ENCODE measurements at places on chromosomes 12 and 14. TPM values are rescaled to one million over a fixed set of nuclear protein-coding genes. Genes with fewer than 3 reads are reported as not detected.

- DNase-seq: peak; percentile 64
Measured at GRCh38 chr12:51752234-51752889, 96.2 kb downstream of the FIGNL2 start.

DNA sequence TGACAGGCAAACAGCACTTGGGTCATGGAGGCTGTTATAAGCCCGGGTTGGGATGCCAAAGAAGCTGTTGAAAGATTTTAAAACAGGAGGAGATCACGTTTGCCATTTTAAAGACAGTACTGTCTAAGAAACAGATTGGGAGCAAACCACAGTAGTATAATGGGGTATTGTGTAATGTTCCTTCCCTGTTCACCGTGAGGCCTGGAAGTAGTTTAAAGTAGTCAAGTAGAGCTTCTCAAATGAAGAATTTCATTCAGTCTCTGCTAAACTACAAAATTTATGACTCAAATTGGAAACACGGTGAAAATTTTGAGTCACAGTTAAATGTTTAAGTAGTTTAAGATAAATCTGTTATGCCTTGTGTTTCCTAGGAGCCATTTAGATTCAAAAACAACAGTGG is 35.8 kb downstream of the ATP2A2 start:
- no peak for DNase-seq

DNA sequence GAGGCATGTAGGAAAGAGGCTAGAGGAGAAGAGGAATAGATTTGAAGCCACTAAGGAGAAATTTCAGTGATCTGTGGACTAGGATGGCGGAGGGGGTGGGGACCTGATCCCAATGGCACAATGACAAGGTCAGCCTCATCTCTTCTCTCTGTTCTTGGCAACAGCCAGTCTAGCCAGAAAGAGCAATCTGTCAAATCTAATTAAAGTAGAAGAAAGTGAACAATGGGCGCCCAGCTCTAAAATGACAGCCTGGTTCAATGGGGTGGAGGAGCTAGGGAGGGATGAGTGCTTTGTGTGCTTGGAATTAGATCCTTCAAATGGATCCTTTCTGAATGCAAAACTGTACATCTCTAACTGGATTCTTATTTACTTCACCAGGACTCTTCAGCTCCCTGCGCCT is 37.2 kb upstream of the TUBA1C start:
- DNase-seq: no peak

AQP5 gene
- polyA plus RNA-seq: 0.22 TPM

KCNC2 gene
- polyA plus RNA-seq: 0.52 TPM

DNA sequence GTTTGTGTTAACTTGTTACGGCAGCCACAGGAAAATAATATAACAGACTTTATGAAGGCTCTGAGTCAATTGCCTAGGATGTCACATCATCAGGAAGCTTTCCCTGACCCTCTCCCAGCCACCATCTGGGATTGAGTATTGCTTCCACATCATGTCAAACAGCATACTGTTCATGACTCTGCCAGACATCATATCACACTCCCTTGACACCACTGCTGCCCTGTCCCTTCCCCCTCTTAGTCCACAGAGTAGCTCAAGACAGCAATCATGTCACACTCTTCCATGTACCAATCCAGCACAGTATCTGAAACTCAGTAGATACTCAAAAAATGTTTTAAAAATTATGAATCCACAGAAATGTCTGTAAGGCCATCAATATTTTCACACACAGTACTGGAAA is 168.0 kb downstream of the PIK3C2G start:
- DNase-seq: no peak

- no peak for DNase-seq
Measured at GRCh38 chr12:108604208-108604941, 6.5 kb upstream of the TMEM119 start.

DNA sequence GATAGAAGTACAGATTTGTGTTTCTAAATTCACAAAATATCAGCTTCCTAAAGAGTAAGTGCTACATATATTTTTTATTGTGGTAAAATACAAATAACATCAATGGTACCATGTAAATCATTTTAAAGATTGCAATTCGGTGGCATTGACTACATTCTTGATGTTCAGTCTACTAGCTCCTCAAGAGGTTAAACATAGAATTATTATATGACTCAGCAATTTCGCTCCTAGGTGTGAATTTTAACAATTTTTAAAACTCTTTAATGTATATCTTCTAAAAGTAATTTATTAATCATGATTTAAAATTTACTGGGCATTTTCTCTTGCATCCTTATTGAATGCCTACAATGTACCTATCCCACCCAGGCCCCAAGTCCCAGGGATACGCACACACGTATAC is 29.8 kb upstream of the OAS1 start:
- DNase-seq: no peak

MED13L gene
- polyA plus RNA-seq: 48.1 TPM

DNA sequence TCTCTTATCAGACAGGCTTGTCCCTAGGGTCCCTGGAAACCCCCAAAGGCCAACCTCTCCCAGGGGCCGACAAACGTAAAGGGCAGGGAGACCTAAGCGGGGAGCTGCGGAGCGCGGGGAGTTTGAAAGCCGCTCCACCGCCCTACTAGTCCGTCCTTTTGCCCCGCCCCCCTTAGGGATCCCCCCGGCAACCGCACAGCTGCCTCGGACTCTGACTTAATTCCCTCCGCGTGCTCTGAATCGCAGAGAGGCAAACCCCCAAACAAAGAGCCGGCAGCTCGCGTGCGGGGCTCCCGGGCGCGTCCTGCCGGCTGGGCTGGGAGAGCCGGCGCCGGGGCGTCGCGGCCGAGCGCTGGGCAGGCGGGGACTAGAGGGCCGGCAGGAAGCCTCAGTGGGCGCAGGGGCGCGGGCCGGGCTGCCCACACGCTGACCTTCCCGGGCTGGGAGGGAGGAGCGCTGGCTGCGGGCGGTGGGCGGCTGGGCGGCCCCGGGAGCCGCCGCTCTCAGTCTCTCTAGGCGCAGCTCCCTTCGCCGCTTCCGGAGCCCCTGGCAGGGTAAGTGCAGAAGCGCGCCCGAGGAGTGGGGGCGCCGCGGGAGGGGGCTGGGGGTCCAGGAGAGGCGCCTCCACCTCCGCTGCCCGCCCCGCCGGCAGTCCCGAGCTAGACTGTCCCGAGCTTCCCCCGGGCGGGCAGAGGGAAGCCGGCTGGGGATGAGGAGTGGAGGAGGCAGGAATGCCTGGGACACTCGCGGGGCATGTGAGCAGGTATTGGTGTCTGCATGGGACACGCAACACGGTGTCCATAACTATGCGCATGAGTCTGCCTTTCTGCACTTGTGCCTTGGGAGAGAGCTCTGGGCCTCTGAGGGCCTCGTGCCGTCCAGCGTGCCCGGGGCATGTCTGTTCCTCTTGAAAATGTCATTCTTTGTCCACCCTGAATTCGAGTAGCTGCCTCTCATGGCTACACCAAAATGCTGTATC is at the start of gene TSPAN11:
Gene TSPAN11, plus strand, starts transcription at position 506 of the 979 bp plus-strand sequence. CDS start 27,244 bp downstream, outside the sequence.
- peak; percentile 63 for DNase-seq

GRCh38 chr12:53230108-53230845 is 1.7 kb downstream of the RARG start:
- DNase-seq: no peak

- DNase-seq: peak; percentile 31
Measured at GRCh38 chr14:58815794-58816193, 178.0 kb downstream of the DACT1 start.

GRCh38 chr12:102961466-102961855 is 4.0 kb downstream of the ASCL1 start:
- no peak for DNase-seq

DNA sequence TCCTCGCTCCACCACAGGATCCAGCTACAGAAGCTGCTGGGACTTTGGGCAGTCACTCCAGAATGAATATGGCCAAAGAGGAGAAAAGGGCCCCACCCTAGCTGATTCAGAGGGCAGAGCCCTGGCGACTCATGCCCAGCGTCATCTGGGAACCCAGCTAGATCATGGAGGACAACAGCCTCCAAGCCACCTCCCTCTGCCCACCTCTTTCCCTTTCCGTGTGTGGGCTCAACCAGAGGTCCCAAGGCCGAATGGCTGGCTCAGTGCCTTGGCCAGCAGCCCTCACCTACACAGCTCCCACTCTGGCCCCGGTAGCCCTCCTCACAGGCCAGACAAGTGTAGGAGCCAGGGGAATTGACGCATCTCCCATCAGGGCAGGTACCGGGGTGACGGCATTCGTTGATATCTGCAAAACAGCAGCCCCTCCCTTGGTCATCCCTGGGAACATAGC is 17.4 kb downstream of the ISCA2 start:
- no peak for DNase-seq

LMNTD1 gene
- not detected for polyA plus RNA-seq

DNA sequence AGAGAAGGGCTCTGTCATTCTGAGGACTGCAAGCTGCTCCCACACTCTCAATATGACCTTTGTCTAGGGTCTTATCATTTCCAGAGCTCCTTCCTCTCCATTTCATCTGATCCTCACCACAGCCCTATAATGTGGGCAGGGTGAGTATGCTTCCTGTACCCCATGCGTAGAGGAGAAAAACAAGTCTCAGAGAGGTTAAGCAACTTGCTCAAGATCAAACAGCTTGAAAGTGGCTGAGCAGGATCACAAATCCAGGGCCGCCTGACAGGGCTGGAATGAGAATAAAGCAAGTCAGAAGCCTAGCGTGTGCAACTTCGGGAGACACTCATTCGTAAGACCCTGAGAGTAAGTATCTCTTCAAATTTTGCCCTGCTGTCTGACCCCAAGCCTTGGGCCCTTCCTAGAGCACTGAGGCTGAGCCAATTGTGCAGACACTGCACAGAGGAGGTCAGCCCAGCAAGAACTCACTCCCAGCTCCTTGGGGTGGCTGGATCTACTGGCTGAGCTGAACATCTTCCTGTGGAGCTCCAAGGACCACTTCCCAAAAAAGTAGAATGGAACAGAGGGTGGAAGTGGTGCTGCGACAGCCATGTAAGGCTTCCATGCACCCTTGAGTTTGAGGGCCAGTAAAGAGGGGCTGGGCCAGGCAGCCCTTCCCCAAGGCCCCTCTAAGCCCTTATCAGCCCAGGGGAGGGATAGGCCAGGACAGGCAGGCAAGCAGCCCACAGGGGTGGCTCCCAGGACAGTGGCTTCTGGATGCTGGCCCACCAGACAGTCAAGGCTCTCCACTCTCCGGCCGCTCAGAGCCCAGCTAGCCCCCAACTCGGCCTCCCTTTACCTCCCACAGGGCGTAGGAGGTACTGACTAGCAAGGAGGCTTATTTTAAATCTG is 10.5 kb downstream of the ZFP36L1 start:
- no peak for DNase-seq

SIX6 gene
- not detected for polyA plus RNA-seq

KDM2B gene
- polyA plus RNA-seq: 23.1 TPM

CIROP gene
- not detected for polyA plus RNA-seq

GRCh38 chr14:100616854-100617409 is 29.7 kb upstream of the BEGAIN start:
- DNase-seq: no peak

GRCh38 chr12:10320643-10321042 is 13.0 kb downstream of the KLRD1 start:
- no peak for DNase-seq

- no peak for DNase-seq
Measured at GRCh38 chr12:55908726-55909512, 18.8 kb downstream of the PYM1 start.

GRCh38 chr14:88831284-88831683 is 6.8 kb downstream of the TTC8 start:
- no peak for DNase-seq

AVPR1A gene
- 7.6 TPM for polyA plus RNA-seq

DNA sequence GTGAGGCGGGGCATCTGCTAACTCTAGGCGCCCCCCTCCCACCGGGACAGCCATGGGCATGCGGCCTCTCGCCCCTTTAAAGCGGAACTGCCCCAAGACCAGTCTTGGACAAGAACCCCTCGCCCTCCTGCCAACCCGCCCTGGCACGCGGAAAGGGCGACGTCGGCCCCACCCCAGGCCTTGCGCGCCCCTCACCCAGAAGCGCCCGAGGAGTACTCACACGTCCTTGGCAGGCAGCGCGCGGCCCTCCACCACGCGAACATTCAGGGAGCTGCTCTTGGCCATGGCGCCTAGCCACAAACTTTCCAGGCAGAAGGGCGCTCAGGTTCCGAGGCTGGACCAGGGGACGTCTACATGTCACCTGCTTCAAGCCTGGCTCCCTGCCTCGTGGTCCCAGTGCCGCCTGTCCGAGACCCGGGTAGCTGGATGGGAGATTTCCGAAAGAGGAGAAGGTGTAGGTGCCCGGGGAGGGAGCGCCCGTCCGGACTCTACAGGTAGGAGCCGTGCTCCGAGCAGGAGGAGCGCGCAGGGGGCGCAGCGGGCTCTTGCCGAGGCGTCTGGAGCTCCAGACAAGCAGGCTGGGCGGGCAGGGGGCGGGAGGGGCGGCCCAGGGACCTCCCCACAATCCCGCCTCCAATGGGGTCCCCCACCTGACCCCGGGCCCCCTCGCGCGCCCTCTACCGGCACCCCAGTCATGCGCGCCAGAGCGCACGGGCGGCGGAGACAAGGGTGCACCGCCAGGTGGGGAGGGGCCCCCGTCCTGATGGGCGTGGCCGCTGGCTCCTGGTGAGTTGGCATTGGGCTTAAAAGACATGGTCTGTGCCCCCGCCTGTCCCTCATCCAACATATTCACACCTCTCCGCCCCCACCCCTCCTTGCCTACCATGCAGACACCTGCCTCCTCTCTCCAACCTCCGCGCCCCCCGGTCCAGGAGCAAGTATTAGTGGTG is at the start of gene RASAL1:
Gene RASAL1, minus strand, starts transcription at position 584 of the 950 bp plus-strand sequence. Its CDS starts 299 bp downstream, at position 285.
- DNase-seq: no peak

- DNase-seq: no peak
Measured at GRCh38 chr12:113697651-113698509, 226.2 kb upstream of the LHX5 start.

GRCh38 chr14:100476012-100476822 is 111.0 kb downstream of the BEGAIN start:
- DNase-seq: no peak

DNA sequence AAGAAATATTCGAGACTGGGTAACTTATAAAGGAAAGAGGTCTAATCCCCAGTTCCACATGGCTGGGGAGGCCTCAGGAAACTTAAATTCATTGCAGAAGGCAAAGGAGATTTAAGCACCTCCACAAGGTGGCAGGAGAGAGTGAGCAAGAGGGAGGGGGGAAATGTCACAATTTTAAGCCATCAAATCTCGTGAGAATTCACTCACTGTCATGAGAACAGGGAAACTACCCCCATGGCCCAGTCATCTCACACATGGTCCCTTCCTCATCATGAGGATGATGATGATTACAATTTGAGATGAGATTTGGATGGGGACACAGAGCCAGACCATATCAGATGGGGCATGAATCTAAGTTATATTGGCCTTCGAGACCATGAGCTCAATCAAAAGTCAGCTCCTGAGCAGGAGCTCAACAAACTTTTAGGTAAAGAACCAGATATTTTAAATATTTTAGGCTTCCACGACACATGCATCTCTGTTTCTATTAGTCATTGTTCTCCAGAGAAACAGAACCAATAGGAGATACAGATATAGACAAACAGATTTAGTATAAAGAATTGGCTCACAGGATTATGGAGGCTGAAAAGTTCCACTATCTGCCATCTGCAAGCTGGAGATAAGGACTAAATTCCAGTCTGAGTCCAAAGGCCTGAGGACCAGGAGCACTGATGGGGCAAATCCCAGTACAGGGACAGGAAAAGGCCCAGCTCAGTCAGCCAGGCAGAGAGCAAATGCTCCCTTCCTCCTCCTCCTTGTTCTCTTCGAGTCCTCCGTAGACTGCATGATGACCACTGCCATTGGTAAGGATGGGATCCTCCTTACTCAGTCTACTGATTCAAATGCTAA is 24.9 kb downstream of the DGLUCY start:
- no peak for DNase-seq

GRCh38 chr12:124336742-124337520 is 42.0 kb downstream of the RFLNA start:
- DNase-seq: no peak

ANKRD33 gene
- not detected for polyA plus RNA-seq

PLEKHD1 gene
- polyA plus RNA-seq: 0.62 TPM
